ENCODE measurements at places on chromosomes 6 and 20.

DNA sequence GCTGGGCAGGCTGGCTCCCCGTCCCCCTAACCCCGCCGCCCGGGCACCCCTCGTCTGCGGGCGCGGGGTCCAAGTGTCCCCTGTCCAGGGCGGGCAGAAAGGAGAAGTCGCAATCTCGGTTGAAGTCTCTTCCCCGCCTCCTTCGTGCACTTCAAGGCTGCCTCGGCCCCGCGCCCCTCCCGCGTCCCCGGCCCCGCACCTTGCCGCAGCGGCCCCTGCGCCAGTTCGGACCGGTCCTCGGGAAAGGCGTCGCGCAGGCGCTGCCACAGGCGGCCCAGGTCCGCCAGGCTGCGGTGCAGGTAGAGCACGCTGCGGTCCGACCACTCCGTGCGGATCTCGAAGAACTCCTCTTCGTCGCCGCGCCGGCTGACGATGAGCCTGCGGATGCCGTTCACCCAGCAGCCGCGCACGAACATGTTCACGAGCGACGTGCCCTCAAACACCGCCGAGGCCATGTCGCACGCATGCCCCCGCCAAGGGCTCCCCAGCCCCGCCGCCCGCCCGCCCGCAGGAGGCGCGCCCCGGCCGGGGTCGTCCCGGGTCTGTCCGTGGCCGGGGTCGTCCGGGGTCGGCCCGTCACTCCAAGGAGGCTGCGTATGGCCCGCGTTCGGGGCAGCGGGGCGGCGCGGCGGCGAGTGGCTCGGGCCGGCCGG is at the start of gene PXDC1:
Gene PXDC1 (minus strand): TSS at position 637 of the 653 bp plus-strand sequence. CDS start 182 bp downstream, at position 455.
- peak; percentile 23 for DNase-seq

DNA sequence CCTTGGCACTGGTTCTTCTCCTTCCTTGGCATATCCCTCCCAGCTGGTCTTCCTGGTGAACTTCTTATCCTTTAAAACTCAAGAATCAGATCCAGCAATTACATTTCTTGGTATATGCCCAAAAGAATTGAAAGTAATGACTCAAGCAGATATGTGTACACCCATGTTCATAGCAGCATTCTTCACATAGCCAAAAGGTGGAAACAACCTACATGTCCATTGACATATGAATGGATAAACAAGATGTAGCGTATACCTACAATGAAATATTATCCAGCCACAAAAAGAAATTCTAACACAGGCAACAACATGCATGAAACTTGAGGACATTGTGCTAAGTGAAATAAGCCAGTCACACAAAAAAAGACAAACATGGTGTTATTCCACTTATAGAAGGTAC is 103.7 kb upstream of the NT5E start:
- DNase-seq: no peak

- DNase-seq: no peak
Measured at GRCh38 chr6:45505470-45505869, 127.7 kb upstream of the SUPT3H start.

GRCh38 chr6:52696418-52696817 is 25.5 kb downstream of the TMEM14A start:
- no peak for DNase-seq

GRCh38 chr6:119506631-119507174 is 157.1 kb upstream of the MAN1A1 start:
- DNase-seq: no peak
